NCI-H187 (cell line): ENCODE measurements at places on chromosomes 4 and X.

DNA sequence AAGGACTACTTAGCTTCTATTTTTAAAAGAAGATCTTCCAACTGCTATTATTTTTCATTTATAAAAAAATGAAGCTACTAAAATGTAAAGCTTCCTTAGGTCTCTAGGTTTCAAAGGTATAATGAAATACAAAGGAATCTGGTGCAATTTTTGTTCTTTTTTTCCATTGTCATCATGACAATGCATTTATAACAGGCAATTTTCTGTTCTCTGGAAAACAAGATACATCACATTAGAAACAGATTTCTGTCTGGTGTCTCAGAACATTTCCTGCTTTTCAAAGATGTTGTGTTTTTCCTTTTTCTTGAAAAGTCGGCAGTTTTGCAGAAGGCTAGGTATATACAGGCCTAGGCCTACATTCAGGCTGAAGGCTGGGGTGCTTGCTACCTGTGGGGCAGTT lies 63.6 kb upstream of the ATP8A1 start:
- no peak for DNase-seq

GRCh38 chr4:6372649-6373525 lies 99.5 kb downstream of the PPP2R2C start:
- peak; percentile 48 for DNase-seq

GRCh38 chr4:173794662-173795061 lies 264.6 kb upstream of the HAND2 start:
- DNase-seq = no peak

DNA sequence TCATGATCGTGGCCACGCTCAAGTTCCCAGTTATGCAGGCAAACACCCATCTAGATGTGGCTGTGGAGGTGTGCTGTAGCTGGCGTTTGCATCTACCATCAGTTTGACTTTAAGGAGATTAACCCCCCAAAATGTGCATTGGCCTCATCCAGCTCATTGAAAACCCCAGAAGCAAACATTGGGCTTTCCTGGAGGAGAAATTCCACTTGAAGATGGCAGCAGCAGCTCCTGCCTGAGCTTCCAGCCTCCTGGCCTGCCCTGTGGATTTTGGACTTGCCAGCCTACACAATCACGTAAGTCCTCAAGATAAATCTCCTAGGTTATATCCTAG lies 30.2 kb upstream of the SLC25A6 start:
- no peak for DNase-seq

- DNase-seq = no peak
These were observed 162.4 kb upstream of the FMR1 start for GRCh38 chrX:147749308-147749707.

- no peak for DNase-seq
These were observed 311.4 kb downstream of the RAPGEF2 start for GRCh38 chr4:159414305-159414704.

DNA sequence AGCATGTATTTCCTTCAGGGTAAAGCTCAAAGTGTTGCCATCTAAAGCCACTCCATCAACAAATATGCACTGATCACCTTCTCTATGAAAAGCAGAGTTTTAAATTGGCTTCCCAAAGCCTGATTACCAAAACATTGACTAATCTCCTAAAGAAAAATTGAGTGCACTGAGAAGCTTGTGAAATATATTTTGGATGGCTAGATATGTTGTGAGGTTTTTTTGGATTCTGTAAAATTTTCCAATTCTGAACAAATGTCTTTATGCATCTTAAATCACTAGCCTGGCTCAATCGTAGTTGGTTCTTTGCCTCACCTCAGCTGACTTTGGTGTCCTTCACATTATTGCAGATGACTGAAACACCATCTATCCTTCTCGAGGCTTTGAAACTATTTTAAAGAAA lies 14.9 kb upstream of the EXOSC9 start:
- DNase-seq = no peak

- no peak for DNase-seq
These were observed 46.4 kb downstream of the PRPS1 start for GRCh38 chrX:107674480-107675364.

- DNase-seq = peak; percentile 7
These were observed 571.9 kb upstream of the LCORL start for GRCh38 chr4:18593297-18594002.

- DNase-seq = no peak
These were observed 649.1 kb downstream of the DMD start for GRCh38 chrX:32562261-32562660.

- DNase-seq = no peak
These were observed 24.3 kb downstream of the NOP14 start for GRCh38 chr4:2938906-2939305.

DNA sequence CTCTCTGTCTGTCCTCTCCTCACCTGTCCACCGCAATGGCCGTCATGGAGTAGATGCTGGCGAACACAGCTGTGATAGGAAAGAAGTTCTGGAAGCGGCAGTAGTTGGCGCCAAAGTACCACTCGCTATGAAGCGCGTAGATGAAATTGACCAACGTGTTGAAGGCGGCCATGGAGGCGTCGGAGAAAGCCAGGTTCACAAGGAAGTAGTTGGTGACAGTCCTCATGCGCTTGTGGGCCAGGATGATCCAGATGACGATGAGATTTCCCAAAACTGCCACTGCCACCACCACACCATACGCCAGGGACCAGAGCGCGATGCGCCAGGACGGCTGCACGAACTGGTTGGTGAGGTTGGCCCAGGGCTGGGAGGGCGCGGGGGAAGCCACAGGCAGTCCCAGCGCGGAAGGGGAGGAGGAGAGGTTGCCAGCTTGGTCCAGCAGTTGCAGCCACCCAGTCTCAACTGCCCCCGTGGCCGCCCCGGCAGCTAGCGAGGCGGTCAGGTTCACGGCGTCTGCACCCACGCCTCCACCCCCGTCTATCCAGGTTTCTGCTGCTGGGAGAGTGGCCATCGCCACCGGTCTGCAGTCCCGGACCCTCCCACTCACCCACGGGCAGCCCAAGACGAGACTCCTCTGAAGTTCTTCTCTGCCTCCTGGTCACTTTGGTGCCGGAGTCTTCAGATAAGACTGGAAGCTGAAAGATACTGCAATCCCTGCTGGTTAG lies 518 bp downstream of the TACR3 start:
- no peak for DNase-seq

DNA sequence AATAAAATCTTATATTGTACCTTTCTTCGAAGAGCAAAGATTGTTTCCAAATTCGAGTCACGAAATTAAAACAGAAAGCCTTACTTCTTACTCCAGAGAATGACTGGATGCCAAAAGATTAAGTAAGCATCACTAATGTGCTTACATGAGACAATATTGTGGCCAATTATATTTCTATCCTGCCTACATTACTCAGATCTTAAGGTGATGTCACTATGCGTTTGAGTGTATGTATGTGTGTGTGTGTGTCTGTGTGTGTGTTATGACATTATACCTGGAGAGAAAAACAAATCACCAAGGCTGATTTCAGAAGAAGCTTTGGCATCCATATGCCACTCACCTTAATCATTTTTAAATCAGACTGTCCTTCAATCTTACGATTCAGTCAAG lies 556.3 kb downstream of the PPARGC1A start:
- no peak for DNase-seq

DNA sequence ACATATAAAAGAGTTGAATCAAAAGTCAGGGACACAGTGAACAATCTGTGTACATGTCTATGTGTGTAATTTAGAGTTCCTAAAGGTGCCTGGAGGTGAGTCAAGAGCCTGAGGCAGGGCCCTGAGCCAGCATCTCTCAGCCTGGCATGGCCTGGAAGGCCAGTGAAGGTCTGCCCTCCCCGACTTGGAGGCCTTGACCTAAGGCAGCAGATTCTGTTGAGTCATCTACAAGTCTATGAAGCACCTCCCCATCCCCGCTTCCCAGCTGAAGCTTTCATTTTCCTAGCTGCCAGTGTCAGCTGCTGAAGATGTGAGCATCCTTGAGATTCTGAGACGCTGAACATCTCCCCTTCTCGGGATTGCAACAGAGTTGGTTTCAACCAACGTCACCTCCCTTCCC lies 583.9 kb downstream of the BCOR start:
- DNase-seq = no peak

DNA sequence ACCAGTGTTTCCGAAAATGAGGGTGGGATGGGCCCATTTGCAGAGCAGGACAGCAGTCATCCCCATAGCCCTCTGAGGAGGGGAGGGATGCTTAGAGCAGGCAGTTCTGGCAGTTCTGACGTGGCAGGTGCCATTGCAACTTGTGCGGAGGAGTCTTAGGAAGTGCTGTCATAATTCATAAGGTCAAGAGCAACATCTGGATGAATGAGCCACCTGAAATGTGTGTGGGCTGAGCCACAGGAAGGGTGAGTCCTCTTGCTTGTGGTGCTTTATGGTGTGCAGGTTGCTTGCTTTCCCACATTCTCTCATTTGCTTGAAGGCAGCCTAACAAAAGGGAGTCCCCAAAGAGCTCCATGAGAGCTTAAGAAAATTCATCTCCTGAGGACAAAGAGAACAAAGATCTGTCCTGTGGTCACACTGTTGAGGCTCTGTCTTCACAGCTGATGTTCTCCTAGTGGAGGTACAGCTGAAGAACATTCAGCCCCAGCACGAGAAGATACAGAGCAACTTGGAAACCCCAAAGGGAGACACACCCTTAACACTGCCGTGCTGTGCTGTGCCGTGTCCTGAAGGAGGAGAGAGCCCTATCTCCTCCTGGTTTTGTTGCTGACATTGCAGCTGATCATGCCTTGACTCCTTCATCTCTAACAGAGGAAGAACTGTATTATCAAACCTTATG lies 60.3 kb downstream of the DLG3 start:
- DNase-seq = no peak

- no peak for DNase-seq
These were observed 3.9 kb upstream of the HAUS3 start for GRCh38 chr4:2245787-2246275.

- no peak for DNase-seq
These were observed 7.9 kb downstream of the HUWE1 start for GRCh38 chrX:53678667-53679066.

DNA sequence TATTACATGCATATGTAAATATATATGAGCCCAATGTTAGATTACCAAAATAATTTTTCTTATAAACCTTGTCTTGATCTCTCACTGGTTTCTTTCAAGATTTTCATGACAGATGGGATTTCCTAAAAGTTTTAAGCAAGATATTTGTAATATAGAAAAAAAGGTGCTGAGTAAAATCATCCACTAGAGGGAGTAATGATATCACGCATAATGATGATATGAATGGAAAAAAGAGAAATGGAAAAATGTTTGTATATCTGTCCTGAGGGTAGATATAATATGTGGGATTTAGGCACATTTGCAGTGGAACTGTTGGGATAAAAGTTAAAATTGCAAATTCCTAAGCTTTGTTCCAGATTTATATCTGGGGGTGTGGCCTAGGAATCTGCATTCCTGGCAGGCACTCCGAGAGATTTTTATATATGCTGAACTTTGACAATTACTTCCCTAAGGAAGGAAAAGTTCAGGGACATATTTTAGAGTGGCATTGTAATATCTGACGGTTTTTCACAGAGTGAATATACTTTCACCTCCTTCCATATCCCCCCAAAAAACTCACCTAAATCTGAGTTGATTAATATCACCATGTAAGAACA lies 60.5 kb downstream of the TMA16 start:
- no peak for DNase-seq

- DNase-seq = no peak
These were observed 1530.1 kb upstream of the PABPC4L start for GRCh38 chr4:135731682-135732081.

DNA sequence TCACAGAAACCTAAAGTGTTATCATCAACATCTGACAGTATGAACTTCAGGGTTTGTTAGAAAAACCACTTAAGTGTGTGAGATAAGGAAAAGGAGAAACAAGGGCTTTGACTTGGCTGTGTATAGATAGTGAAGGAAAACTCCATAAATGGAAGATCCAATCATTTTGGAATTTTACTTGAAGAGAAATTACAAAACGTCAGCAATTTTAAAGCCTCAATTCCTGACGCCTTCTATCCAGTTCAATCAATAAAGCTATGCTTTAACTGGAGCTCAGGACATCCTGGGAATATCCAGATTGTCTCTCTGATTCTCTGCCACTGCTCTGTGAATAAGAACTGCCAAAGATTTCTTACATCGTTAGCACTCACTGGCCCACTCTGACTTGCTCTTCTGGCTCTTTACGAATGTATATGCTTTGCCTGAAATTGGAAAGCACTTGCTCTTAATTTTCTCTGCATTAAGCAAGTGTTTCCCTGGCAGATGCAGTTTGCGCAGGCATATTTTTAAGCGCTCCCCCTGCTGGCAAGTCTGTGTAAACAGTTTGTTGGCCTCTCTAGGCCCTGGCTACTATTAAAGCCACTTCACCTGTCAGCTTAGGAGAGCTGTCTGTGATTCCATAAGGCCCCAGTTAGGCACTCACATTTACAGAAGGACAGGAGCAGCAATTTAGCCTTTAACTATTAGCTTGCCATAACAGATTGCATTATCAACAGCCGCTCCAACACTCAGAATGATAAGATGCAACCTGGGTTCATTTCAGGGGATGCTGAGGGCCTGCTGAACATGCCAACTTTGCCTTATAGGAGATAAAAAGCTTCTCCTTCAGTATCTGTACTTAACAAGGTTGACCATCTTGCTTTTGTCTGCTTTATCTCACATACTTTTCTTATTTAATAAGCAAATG lies 251.4 kb upstream of the DDX53 start:
- no peak for DNase-seq

- DNase-seq = no peak
These were observed 90.6 kb upstream of the STOX2 start for GRCh38 chr4:183814461-183814860.

DNA sequence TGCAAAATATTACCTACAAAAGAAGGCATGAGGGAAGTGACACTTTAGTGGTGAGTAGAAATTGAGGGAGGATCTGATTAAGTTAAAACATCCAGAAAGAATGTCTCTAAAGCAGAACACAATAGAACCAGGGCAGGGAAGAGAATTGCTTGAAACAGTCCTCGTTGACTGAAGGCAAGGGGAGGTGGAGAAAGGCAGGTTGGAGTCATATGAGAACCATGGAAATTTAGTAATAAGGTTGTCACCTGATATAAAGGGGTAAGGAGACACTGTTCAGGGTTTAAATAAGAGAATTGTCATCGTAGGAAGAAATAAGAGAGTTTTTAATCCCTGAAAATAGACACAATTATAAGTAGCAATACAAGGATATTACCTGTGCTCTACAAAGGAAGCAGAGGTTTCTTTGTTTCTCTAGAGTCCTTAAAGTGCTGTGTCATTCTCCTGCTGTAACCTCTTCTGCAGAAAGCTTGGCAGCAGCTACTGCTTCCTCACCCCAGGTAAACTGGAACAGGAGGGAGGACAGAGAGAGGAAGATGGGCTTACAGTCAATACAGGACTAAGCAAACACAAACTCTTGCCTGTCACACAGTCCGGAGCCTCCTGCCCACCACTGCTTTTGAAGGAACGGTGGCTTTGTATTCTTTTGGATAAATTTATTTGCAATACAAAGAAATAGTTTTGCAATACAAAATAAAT lies 258.4 kb downstream of the PPARGC1A start:
- DNase-seq = no peak

DNA sequence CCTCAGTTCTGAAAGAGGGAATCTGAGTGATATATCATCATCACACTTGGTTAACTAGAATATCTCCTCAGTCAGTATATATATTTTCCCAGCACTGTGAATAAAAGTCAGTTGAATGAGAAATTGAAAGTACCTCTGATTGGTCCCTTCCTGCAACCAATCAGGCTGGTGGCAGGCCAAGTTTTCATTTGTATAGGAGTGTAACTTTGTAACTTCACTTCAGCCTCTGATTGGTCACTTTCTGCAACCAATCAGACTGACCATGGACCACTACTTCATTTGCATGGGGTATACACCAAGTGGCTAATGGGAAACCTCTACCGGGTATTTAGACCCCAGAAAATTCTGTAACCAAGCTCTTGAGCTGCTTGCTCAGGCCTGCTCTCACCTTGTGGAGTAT lies 2.0 kb upstream of the PGK1 start:
- no peak for DNase-seq
